Regular cardiac myocyte (primary cell): ENCODE measurements at places on chromosomes 1 and 21. TPM values are rescaled to one million over a fixed set of nuclear protein-coding genes. Genes with fewer than 3 reads are reported as not detected.

LCE2A gene
- total RNA-seq, result not detected in 2 replicates

L1TD1 gene
- total RNA-seq, result not detected in 2 replicates

ASPM gene
- 4.8 and 37.6 TPM in 2 replicates for total RNA-seq

OR2AK2 gene
- total RNA-seq, result 0.28 TPM in 1 of 2 replicates, not detected in the other

RAB3B gene
- 35.2 and 38.3 TPM in 2 replicates for total RNA-seq

AIM2 gene
- not detected in 2 replicates for total RNA-seq

TMEM79 gene
- 1.3 and 1.4 TPM in 2 replicates for total RNA-seq

CNR2 gene
- not detected in 2 replicates for total RNA-seq

SLC1A7 gene
- total RNA-seq, result 0.58 and 1.1 TPM in 2 replicates

PODN gene
- 5.6 and 22.3 TPM in 2 replicates for total RNA-seq

OR2T33 gene
- total RNA-seq, result not detected in 2 replicates

KRTAP10-9 gene
- not detected in 2 replicates for total RNA-seq

TIPRL gene
- total RNA-seq, result 37.0 and 38.3 TPM in 2 replicates

DHRS3 gene
- total RNA-seq, result 179 and 234 TPM in 2 replicates

KCNJ9 gene
- under 0.01 TPM in 1 of 2 replicates, not detected in the other for total RNA-seq

WASF2 gene
- 13.5 and 14.2 TPM in 2 replicates for total RNA-seq

FMN2 gene
- 29.0 and 73.6 TPM in 2 replicates for total RNA-seq

KLHDC9 gene
- total RNA-seq, result 0.28 and 0.38 TPM in 2 replicates

KRTAP19-5 gene
- total RNA-seq, result not detected in 2 replicates

LYSMD1 gene
- total RNA-seq, result 3.9 and 6.7 TPM in 2 replicates

SMCP gene
- total RNA-seq, result not detected in 2 replicates

NBPF19 gene
- total RNA-seq, result 5.8 and 18.0 TPM in 2 replicates

SDCCAG8 gene
- total RNA-seq, result 113 and 183 TPM in 2 replicates

AQP10 gene
- total RNA-seq, result 0.19 and 0.56 TPM in 2 replicates

CFAP107 gene
- not detected in 2 replicates for total RNA-seq

CRNN gene
- not detected in 2 replicates for total RNA-seq

LRRC39 gene
- 0.38 and 1.4 TPM in 2 replicates for total RNA-seq

PANK4 gene
- 21.4 and 26.6 TPM in 2 replicates for total RNA-seq

GJA9 gene
- total RNA-seq, result not detected in 2 replicates

MTARC2 gene
- 4.8 and 6.2 TPM in 2 replicates for total RNA-seq

FYB2 gene
- not detected in 2 replicates for total RNA-seq

TMIGD3 gene
- total RNA-seq, result not detected in 2 replicates
